Umbilical cord (tissue), 2 donors: ENCODE measurements at places on chromosomes 1 and 21. TPM values are rescaled to one million over a fixed set of nuclear protein-coding genes. Genes with fewer than 3 reads are reported as not detected.

DNA sequence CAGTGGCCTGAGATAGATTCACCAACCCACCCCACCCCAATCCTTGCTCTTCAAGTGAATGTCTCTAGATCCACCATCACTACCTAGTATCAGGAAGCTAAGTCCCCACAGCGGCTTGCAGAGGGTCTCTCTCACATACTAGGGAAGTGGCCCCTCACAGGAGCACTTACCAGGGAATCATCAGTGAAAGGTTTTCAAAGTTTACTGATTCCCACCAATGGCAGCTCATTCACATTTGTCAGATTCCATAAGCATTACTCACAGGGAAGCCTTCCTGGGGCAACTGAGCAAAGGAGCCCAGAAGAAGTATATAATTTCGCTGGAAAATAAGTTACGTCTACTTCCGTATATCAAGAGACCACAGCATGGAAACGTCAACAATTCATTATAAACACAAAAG lies 120.8 kb downstream of the GREM2 start:
- DNase-seq: no peak

DNA sequence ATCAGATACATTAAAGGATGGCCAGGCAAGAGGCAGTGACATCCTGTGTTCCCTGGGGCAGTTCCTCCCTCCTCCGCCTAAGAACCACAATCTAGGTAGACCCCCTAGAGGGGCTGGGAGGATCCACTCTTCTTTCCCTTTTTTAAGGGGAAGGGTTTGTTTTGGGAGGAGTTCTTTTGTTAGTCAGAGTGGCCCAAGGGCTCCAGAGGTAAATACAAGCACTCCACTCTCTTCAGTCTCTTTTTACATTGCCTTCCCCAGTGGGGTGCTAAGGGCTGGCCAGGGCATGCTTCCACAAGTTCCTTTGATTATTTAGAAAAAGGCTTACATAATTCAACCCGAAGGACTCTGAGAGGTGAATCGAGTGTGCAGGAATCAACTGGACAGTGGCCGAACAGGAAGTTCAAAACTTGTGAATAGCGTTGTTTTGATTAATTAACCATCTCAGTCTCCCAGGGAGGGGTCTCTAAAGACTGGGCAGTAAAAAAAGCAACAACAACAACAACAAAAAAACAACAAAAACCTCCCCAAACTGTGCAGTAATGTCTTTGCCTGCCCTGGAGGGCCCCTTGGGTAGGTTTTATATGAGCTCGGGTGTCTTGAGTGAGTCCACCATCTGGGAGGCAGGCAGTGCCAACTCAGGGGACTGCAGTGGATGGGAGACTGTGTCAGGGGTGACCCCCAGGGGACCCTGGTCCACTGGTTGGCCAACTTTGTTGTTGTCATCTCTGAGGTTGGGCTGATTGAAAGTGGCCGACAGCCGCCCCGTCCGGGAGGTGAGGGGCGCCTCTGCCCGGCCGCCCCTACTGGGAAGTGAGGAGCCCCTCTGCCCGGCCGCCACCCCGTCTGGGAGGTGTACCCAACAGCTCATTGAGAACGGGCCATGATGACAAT lies 33.2 kb upstream of the ENO1 start:
- DNase-seq: no peak

GRCh38 chr1:62092110-62092509 lies 102.5 kb upstream of the L1TD1 start:
- DNase-seq: no peak

GRCh38 chr1:85584264-85584781 lies 3.8 kb downstream of the CCN1 start:
- peak; percentile 85 for DNase-seq

DNA sequence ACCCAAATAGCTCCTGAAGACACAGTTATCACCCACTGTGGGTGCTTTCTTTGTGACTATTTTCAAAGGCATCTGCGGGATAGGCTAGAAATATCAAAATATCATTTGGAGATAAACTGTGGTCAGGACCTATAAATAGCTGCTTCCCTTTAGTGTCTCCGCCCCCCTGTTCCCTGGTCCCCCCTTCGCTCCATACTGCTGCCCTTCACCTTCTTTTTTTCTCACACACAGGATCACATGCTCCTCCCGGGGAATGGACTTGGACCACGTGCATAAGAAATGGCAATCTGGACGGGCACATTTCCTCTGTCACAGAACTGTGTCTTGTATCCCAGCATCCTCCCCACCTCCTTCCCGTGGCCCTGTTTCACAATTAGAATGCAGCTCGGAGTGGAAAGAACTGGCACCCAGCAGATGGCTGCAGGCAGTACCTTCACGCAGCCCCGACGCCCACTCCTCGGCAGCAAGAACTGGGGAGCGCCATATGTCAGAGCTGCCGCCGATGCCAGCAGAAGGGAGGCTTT lies 68.8 kb upstream of the SSX2IP start:
- peak; percentile 30 for DNase-seq

GRCh38 chr1:110436635-110437034 lies 14.3 kb upstream of the PROK1 start:
- DNase-seq: no peak

DNA sequence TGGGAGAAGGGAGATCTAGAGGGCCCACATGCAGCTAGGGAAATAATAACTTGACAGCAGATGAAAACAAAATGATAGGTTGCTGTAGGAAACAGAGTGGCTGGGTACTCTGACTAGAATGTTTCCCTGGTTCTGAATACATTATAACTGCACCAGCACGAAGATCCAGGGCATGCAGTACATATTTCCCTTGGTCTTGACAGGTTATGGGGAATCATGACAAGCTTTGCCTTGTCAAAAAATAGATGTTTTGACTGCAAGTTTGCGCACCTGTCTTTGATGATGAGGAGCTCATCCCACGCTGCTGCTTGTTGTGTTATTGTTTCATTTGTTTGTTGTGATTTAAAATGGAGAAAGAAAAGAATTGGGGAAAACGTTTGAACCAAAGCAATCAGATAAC lies 292.9 kb downstream of the PDE4B start:
- DNase-seq: no peak

The NEGR1 gene
- total RNA-seq: 49.1 TPM

The OLIG2 gene
- not detected for total RNA-seq

The RORC gene
- 7.0 TPM for total RNA-seq
